Activated B cell treated with CpG ODN at 0.5 μM for 24 hours (primary cell): ENCODE measurements at places on chromosomes 11 and 22.

GRCh38 chr11:11076879-11077278, 219.0 kb upstream of the ZBED5 start:
- DNase-seq, result no peak

DNA sequence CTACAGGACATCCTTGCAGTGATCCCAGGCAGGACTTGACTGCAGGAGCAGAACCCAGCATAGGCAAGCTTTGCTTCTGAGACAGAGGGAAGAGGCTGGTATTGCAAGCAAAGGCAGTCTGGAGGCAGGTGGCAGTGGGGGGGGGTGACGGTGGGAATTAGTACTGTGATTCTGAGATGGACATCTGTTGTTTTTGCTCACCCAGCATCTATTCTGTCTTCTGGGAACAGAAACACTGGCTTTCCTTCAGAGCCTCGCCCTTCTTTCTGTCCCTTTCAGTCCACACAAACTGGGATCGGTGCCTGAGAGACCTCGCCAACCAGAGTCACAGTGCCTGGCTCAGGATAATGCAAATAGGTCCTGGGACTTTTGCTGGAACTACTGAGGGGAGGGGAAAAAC, 31.2 kb upstream of the RASL10A start:
- no peak for DNase-seq

DNA sequence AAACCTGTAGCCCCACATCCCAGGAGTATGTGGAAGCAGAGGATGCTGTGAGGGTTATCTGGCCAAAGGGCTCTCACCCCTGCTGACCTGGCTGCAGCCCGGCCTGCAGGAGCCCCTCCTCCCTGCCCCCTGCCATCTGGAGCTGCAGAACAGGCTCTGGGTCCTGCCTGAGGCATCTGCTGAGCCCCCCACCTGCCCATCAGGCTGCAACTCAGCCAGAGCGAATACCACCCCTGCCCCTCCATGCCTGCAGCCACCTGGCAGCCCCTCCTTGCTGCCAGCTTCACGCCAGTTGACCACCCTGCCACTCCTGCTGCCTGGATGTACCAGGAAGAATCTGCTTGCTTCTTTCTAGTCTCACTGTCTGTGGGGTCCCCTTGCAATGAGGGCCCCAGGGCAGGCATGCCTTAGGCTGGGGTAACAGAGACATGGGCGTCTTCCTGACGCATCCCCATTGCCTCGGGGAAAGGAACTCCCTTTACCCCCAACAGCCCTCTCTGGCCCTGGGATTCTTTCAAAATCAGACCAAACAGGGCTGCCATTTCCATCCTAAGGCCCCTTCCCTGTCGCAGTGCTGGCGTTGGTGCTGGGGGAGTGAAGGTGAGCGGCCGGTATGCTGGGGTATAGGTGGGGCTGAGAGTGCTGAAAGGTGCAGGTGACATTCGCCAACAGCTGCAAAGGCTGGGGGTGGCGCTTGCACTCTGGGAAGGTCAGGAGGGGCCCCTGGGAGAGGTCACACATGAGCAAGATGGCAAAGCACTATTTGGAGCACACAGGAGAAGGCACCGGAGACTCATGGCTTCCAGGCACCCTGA, 1334.6 kb downstream of the TBC1D22A start:
- DNase-seq, result no peak

GRCh38 chr11:31487848-31488247, 21.6 kb downstream of the IMMP1L start:
- no peak for DNase-seq

DNA sequence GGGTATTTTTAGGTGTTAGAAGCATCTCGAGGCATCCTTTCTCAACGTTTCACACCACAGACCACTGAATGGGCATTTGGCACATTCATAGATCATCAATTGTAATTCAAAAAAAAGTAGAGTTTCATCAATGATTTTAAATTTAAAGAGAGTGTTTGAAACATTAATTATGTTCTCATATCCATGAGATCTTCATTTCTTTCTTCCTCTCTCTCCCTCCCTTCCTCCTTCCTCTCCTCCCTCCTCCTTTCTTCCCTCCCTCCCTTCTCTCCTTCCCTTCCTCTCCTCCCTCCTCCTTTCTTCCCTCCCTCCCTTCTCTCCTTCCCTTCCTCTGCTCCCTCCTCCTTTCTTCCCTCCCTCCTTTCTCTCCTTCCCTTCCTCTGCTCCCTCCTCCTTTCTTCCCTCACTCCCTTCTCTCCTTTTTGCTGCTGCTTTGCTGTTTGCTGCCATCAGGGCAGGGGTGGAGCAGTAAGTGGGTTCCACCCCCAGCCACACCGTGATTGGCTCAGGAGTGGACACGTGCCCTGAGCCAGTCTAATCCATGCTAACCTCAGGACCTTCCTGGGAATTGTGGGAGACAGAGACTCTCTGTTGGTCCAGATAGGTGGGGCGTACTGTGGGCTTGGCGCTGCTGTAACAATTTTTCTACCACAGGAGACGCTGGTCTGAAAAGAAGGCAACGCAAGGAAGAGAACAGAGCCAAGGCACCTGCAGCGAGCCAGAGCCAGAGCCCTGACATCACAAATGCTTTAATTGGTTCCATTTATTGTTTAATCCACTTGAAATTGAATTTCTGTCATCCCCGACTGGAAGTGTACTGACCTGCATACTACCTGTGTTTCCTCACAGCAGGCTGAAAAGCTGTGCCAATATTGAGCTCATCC, 33.7 kb upstream of the APOBEC3A start:
- no peak for DNase-seq

DNA sequence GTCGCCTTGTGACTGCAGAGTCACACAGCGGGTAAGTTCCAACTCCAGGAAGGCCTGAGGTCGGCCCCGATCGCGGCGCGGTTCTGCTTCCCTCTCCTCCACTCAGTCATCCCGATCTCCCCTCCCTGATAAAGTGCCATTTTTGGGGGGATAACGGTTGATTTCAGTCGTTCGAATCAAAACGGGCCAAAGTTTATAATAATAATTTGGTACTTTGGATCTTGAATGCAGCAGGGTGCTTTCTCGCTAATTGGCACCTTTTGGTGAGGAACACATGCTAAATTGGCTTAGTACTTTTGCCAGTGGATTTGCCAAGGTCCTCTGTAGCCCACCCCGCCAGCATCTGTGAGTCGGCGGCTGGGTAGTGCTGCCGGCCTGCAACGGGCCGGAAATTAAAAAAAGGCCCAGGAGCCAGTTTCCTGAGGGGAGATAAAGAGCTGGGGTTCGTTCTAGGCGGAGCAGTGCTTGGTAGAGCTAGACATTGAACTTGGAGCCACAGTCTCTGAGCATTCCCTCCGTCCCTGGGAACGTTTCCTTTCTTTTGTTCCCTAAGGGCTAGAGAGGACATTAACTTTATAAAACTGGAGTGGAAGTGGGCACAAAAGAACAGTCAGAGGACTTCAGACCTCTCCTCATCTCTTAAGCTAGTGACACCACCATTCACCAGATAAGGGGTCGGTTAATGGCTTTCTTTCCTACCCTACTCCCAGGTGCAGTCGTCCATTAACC, 997 bp downstream of the UBE2L3 start:
- DNase-seq, result no peak

DNA sequence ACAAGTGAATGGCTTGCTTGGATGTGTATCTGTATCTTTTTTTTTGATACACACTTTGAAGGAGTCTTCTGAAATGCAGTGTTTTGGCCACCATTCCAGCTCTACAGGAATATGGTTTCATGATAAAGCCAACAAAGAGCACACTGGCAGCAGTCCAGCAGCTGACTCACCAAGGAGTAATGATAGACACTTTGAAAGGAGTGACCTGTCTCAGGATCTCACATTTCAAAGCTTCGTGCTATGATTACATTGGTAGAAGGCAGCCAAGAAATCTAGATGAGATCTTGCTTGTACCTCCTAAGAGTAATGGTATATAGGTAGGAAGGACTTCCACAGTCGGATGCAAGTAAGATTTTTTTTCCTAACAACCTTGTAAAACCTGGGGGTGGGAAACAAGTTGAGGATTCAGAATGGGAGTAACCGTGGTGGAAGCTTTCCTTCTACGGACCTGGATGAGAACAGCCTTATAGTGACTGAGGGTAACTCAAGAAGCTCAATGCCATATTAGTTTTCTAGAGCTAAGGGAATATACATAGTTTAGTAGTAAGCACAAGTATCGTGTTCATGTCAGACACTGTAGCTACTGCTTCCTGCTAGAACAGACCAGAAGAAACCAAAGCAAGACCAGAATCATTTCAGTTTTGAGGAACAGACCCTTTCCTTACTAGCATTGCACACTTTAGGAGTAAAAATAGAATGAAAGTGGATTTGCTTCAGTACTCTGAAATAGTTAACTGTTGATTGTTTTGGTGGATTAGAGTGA, 25.0 kb downstream of the MTMR3 start:
- DNase-seq, result no peak

GRCh38 chr11:123284454-123284853, 89.4 kb upstream of the CLMP start:
- no peak for DNase-seq

- DNase-seq, result no peak
Measured at GRCh38 chr11:42249401-42249800, 789.9 kb upstream of the LRRC4C start.

- no peak for DNase-seq
Measured at GRCh38 chr11:44029977-44030911, 17.5 kb upstream of the ACCSL start.

DNA sequence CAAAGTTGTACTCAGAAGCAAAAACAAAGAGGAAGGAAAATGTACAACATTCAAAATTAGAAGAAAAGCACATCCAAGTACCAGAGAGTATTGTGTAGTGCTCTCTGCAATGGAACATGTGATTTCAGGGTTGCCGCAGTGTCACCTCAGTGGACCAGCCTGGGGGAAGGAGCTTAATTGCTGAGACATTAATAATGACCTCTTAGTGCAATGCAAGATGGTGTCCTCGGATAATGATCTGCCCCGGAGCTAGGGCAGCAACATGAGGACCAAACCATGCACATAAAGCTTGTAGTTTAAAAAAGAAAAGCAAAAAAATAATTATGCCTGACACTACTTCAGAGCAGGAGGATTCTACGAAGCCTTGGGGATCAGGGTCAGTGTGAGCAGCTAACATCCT, 11.3 kb upstream of the JHY start:
- DNase-seq, result no peak

DNA sequence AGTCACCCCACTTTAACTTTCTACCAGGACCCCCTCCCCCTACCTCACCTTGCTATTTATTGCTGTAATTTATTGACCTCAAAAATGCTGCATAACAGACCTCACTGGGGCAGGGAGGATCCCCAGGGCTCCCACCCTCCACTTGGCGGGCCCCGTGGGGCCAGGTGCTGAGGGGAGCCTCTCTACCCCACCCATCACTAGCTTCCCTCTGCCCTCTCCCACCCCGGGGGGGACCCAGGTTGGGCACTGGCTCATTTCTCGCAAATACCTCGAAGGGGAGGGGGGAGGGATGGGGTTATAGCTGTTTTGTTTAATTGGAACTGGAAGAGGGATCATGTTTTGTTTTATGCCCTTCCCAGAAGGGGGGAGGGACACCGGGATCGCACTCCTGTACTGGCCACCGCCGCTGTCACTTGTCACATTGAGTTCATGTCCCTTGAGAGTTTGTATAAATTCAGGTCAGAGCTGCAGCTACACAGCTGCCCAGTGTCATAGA, 16.3 kb upstream of the TMEM191C start:
- no peak for DNase-seq

DNA sequence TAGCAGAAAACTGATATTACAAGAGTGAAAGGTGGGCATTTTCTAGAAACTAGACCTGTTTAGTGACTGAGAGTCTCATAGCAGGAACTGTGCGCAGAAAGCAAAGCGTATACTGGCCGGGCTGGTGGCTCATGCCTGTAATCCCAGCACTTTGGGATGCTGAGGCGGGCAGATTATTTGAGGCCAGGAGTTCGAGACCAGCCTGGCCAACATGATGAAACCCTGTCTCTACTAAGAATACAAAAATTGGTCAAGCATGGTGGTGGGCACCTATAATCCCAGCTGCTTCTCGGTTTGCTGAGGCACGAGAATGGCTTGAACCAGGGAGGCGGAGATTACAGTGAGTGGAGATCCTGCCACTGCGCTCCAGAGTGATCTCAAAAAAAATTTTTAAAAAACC, 1.8 kb upstream of the NUP98 start:
- no peak for DNase-seq

GRCh38 chr11:66964495-66964894, 6.3 kb upstream of the PC start:
- DNase-seq, result no peak

DNA sequence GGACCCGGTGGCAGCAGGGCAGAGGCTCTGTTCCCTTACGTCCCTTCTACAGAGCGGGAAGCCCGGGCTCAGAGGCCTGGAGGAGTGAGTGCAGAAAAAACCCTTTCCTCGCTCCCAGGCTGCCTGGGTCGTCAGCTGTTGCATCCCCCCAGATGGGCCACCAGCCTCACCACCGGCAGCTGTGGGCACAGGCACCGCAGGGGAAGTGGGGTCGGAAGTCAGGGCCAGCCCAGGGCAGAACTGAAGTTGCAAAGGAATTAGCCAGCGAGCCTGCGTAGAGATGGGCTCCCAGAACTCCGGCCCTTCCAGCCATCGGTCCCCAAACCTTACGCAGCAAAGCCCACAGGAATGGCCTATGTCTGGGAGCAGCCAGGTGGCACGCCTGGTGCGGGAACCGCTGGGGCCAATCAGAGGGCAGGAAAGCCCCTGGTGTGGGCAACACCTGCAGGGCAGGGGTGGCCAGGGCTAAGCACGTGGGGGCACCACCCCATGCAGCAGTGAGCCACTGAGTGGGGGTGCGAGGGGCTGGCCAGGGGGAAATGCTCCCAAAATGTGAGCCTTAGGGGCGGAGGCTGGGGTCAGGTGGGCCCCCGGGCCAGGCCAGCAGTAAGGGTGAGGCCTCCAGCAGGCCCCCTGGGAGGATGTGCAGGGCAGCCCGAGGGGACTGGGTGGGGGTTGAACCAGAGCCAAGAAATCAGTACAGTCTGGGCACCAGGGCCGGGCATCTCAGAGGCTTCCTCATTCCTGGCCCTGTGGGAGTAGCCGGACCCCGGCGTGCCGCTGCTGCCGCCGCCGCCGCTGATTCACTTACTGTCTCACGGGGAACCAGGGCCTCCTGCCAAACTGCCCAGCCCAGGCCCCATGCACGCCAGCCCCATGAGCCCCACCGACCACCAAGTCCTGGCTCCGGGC, 58.2 kb downstream of the WNT7B start:
- DNase-seq, result no peak

GRCh38 chr11:130070846-130071200, 1.1 kb downstream of the APLP2 start:
- no peak for DNase-seq

DNA sequence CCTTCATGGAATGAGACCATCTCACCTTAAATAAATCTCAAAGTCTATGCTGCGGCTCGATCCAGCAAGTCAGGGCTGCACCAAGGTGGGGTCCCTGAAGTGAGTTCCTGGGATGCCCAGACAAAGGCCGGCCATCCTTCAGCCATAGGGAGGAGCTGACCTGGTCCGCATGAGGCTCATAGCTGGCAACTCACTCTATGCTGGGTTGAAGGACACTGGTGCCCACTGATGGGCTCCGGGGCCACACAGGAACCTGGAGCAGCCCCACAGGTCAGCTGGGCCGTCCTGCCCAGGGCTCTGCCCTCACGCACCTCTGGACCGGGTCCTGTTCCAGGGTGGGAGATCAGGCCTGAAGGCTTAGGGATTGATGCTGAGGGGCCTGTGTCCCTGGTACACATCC, 1339.3 kb downstream of the TBC1D22A start:
- no peak for DNase-seq
